ENCODE measurements at places on chromosomes 6 and 20. TPM values are rescaled to one million over a fixed set of nuclear protein-coding genes. Genes with fewer than 3 reads are reported as not detected.

GPR63 gene
- 0.86 TPM for total RNA-seq

GRCh38 chr6:140854318-140854717, 1278.4 kb upstream of the GJE1 start:
- no peak for DNase-seq

DNA sequence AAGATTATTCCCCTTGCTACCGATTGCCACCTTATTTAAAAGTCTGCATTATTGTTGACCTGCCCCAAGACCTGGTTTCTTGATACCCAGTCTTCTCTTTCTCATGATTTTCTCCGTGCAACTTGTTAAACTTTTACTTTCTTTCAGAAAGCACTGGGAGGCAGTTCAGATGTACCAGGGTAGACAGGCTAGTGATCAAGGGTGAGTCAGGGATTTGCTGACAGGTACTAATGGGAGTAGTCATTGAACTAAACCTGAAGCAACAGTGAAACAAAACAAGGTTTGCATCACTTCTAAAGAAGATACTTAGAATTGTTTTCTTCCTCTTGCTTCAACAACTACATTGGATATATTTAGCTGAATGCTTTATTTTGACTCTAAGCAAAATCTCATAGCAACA, 124.4 kb downstream of the KCNQ5 start:
- no peak for DNase-seq

- no peak for DNase-seq
Measured at GRCh38 chr6:125099211-125100073, 54.1 kb upstream of the TPD52L1 start.

- DNase-seq = no peak
Measured at GRCh38 chr6:83978997-83979396, 54.6 kb upstream of the MRAP2 start.

GRCh38 chr20:2805689-2806350, 5.4 kb upstream of the CPXM1 start:
- DNase-seq = no peak

CEP57L1 gene
- total RNA-seq = 6.9 TPM

DNA sequence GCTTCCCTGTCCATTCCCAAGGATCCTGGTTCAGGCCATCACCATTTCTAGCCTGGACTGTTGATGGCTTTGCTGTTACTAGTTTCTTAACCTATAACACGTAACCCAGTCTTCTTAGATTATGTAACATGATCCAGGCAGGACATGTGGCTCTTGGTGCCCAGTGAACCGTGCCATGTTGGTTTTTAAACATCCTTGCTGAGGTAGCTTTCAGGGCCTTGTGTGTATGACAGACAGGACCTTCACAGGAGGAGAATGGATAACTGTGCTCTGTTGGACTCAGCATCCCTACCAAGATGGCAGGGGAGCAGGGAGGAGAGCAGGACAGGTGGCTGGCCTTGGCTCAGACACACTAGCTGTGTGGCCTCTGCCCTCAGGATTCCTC, 46.8 kb downstream of the PANK2 start:
- DNase-seq = no peak

GRCh38 chr6:41288030-41288753, 1.7 kb upstream of the TREM1 start:
- no peak for DNase-seq

DNA sequence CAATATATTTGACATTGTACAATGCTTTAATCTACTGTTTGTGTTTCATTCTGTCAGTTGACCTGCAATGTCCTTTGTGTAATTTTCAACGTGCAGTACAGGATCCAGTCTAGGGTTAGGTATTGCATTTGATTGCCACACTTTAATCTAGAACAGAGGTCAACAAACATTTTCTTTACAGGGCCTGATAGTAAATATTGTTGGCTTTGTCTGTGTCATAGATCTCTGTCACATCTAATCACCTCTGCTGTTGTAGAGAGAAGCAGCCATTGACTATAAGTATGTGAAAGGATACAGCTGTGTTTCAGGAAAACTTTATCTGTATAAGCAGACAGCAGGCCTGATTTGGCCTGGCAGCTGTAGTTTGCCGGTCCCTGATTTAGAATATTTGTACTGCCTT, 39.3 kb downstream of the ATRN start:
- no peak for DNase-seq

- DNase-seq = no peak
Measured at GRCh38 chr6:26200918-26201721, 113.9 kb downstream of the HFE start.

GRCh38 chr6:138973466-138974153, 14.4 kb downstream of the REPS1 start:
- DNase-seq = no peak

- no peak for DNase-seq
Measured at GRCh38 chr6:18380158-18380836, 6.9 kb upstream of the RNF144B start.

DNA sequence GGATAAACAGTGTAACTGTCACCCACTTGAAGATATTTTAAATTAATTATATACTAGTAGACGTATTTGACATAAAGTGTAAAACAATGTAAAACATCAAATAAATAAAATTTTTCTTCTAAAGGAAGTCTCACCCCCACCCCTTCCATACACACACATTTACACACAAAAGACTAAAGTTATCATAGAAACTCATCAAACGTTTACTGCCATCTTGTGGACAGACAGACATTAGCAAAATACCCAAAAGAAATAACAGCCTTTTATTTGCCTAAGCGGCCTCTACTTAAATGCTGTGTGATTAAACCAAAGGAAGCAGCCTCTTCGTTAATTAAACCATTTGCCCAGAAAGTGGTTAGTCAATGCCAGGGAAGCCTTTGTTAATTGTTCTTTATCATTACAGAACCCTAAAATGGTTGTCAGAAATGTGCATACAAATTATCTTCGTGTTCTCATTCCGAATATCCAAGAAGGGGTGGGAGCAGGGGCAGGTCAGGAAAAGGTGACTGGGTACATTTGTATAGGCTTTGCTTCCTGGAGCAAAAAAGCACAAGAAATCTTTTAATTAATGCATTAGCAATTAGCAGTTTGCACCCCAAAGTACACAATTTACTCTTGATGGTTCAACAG, 176.2 kb upstream of the SASH1 start:
- no peak for DNase-seq

- DNase-seq = no peak
Measured at GRCh38 chr20:62984666-62985443, 21.9 kb downstream of the BHLHE23 start.

DEFB124 gene
- not detected for total RNA-seq
